Motor neuron (in vitro differentiated cells): ENCODE measurements at places on chromosomes 1 and 21.
A peak's percentile ranks its signal among the peaks of the same experiment; 100 is the strongest.

DNA sequence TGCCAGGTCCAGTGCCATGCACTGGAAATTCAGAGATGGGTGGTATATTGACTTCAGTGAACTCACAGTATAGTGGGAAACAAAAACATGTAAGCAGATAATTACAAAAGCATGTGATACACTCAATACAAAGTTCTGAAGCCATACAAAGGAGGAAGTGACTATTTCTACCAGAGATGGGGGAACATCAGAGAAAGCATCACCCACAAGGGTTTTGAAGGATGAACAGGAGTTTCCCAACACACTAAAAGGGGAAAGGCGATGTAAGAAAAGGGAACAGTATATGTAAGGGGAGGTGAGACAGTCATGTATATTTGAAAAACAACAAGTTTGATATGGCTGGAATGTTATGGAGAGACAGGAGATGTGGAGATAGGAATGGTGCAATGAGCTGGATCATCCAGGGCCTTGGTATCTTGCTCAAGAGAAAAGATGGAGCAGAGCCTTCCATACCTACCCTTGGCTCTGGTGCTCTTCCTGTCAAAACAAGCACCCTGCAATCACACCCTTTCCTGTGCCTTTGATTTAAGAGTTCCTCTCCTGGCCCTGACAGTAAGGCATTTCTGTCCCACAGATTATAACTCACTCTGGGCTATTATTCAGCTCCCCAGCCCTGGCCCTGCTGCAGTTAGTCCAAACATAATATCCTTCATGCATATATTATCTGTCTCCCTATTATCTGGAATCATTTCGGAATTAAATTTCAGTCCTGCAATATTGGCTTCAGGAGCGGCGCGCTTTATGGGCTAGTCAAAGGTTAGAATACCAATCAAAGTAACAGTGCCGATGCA is 60.5 kb downstream of the DMAP1 start:
- no peak for ATAC-seq

DNA sequence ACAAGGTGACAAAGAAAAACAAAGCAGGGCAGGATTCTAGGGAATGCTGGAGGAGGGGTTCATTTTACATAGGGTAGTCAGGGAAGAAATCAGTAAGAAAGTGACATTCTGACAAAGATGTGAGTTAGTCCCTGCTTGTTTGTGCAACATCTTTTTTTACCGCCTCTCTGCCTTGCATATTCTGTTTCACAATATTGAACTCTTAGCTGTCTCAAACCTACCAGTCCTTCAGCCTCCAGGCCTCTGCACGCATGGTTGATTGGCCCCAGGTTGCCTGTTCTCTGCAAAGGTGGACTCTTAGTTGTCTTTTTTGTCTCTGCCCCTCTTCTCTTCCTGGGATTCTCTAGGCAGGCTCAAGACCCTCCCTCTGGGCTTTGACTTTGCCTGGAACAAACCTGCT is 152.2 kb upstream of the RUNX1 start:
- ATAC-seq = no peak

GRCh38 chr1:5543235-5543634 is 449.0 kb downstream of the NPHP4 start:
- peak; percentile 78 for ATAC-seq

DNA sequence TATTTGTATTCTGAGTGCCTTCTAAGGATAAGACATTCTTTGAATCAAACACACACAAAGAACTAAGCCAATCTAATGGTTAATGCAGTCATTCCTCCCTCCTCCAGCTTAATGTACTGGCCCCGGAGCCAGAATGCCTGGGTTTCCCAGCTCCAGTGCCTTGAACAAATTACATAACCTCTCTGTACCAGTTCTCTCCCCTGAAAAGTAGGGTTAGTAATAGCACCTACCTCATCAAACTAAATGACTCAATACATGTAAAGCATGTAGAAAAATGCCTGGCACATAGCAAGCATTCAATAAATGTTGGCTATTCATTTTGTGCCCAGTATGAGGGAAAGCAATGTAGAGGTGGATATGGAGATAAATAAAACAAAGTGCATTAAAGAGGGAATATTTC is 14.0 kb downstream of the C1orf52 start:
- ATAC-seq = no peak

GRCh38 chr1:68379085-68379478 is 70.7 kb downstream of the RPE65 start:
- ATAC-seq = no peak

DNA sequence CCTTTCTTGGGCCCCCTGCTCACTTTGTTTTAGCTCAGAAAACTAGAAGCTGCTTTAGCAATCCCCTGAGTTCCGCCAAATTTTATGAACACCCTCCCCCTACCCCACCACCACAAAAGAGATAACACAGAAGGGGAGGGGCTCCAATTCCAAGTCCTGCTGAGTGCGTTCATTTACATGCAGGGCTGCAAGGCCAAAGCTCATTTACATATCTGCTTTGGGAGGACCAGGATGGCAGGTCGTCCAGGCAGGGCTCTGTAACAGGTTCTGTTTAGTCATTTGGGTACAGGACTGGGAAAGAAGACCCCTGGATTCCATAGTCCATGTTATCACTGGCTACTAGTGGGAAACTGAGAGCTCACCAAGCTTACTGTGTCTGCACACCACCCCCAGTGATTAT is 35.9 kb upstream of the KIF21B start:
- no peak for ATAC-seq

DNA sequence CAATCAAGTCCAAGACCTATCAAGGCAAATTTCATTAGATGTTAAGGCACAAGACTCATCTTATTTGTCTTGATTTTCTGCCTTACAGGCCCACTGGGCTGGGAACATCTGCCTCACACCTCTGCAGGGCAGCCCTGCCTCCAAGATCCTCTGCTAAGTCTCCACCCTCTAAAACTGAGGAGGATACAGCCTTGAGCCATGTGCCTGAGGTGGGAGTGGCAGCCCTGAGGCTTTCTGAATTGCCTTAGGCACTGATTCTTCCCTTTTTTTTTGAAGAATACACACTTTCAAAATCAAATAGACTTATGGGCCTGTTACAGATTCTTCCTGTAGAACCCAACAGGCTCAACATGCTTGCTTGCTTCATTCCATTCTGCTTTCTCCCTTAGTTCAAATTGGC is 544.3 kb upstream of the ADAMTS5 start:
- ATAC-seq = peak; percentile 92

DNA sequence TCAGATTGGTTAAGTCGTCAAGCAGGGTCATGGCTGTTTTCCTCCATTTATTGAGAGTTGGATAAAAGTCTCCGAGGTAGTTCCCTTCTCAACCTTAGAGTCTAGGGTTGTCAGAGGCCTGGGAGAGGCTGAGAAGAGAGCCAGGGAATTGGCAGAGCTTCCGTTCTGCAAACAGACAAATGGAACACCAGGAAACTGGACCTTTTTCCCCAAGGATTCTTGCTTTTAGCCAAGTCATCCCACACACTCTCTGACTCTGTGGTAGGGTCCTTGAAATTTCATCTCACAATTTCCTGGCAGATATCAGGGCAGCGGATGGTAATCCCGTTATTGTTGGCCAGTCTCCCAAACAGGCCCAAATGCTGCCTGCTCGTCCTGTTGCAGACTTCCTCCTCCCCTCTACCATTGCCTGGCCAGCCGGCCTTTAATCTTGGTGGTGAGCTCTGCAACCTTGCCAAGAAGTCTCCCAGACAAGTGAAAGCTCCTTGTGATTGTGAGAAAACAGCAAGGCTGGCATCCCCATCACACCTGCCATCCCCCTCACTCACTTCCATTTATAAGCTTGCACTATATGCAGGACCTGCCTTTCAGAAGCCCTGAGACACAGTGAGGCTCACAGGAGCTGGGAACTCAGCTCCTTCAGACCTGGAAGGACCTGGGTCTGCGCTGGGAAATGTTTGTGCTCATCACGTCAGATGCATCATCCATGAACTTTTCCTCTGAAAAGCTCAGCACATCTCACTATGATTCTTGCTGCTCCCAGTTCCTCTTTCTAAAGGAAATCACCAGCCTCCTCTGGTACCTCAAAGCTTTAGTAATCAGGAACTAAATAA is 13.7 kb upstream of the SRP9 start:
- ATAC-seq = no peak

- no peak for ATAC-seq
Measured at GRCh38 chr21:46323227-46323709, 402 bp downstream of the C21orf58 start.

DNA sequence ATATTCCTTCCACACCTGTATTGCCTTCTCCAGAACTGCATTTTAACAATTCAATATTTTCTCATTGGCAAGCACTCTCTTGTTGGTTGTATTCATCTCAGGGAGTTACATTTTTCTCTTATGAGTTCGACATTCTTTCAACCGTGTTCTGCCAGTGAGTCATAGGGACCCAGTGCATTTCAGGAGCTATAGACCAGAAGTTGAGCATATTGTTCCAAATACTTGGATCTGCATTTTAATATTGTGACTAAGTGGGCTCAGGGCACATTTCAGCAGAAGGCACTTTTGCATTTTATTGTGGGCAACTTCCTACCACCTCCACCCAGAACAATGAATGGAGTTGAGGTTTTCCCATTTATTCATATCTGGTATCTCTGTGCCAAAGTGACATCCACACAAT is 132.8 kb downstream of the TNFSF18 start:
- peak; percentile 33 for ATAC-seq

GRCh38 chr21:34935898-34936297 is 113.2 kb downstream of the RUNX1 start:
- ATAC-seq = no peak

DNA sequence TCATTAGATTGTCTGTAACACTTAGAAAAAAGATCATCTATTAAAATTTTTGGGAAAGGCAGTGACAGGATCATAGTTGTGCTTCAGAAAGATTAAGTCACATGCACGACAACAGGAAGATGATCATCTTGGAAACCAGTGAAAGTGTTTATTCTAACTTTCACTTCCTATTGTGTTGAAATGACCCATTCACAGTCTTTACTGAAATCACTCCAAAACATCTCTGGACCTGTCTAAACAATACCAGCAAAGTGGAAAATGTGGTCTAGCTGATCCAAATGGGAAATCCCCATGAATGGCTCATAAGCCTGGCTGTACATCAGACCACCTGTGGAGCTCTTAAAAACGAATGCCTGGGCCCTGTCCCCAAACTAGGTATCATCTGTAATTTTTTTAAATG is 111.1 kb upstream of the ETV3 start:
- no peak for ATAC-seq

- no peak for ATAC-seq
Measured at GRCh38 chr1:219081943-219082925, 91.4 kb upstream of the LYPLAL1 start.

GRCh38 chr1:205430696-205431305 is 8.9 kb upstream of the LEMD1 start:
- peak; percentile 52 for ATAC-seq

- peak; percentile 18 for ATAC-seq
Measured at GRCh38 chr1:17755120-17755519, at the start of gene ACTL8. TSS of gene ACTL8 (plus strand) at chr1:17755333. CDS start at chr1:17823009, 67,676 bp downstream.

DNA sequence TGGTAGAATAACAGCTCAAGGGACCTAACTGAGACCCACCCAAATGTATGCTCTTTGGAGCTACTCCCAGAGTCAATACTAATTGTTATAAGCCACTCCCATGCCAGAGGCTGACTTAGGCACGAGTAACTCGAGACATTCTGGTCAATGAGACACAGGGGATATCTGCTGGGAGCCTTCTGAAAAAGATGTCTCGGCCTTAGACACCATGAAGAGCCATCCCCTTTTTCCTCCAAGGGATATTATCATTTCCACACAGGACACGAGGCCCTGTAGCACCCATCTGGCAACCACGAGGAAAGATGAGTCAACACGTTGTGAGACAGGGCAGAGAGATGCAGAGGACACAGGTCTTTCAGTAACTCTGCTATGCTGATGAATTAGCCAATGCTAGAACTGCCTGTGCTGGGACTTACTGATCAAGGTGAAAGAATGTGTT is 30.7 kb downstream of the ITPKB start:
- peak; percentile 93 for ATAC-seq

- no peak for ATAC-seq
Measured at GRCh38 chr1:172363852-172364251, 56.6 kb upstream of the C1orf105 start.

GRCh38 chr1:10507111-10507879 is 32.5 kb downstream of the PEX14 start:
- ATAC-seq = peak; percentile 79

DNA sequence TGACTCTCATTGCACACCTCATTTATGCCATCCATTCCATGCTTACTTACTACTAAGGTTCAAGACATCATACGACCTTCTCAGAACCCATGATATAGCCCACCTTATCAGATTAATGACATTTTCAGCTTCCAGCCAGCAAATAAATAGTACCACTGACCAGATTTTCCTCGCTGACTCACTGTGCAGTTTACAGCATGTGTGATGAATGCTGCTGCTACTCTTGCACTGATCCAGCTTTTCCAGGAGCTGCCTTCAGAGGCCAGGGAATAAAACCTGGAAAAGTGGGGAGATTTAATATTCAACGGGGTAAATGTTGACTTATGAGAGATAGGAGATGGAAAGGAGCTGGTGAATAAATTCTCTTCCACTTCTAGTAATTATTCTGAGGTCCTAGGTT is 247.1 kb downstream of the COL11A1 start:
- ATAC-seq = no peak

- ATAC-seq = no peak
Measured at GRCh38 chr1:55053265-55053954, 14.1 kb downstream of the PCSK9 start.

DNA sequence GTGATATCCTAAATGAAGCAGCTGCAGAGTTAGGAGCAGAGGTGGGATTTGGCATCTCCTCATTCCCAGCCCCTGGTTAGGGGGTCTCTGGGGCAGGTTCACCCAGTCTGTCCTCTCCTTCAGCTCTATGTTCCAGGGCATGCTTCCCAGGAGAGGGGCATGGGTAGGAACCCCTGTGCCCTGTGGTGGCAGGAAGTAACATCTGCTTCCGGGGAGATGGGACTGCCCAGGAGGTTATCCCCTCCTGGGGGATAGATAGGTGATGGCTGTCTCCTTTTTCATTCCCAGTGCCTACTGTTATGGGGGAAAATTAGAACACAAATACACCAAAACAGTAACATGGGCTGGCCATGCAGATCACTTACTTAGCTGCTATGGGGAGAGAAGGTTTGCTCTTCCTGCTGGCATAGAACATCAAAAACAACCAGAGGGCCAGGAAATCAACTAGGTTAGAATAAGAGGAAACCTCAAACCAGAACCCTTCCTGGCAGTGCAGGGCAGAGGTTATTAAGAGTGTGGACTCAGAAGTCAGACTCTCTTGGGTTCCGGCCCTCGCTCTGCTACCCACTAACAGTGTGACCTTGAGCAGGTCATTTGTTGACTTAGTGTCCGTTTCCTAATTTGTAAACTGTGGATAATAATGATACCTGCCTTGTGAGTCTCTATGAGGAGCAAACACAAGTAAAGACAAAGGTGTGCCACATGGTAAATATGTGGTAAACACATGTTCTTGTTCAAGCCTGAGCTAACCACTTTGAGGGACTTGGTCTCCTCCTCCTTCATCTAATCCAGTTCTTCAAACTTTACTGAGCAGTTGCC is 157.8 kb upstream of the JUN start:
- no peak for ATAC-seq
